ENCODE measurements at places on chromosomes 3 and 15. TPM values are rescaled to one million over a fixed set of nuclear protein-coding genes. Genes with fewer than 3 reads are reported as not detected.

DNA sequence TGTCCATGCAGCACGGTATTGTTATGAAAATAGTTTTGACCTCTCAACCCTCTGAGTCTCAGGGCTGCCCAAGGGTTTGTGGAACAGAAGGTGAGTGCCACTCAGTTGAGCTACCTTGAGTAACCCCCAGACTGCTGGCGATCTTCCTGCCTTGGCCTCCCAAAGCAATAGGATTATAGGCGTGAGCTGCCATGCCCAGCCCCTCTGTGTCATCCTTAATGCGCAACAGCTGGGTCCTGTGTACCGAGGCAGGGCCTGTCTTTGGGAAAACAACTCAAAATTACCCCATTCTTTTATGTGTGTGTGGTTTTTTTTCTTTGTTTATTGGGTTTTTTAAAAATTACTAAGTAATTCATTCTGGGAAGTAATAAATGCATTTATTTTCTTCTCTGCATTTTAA is 78.3 kb upstream of the TPM1 start:
- ATAC-seq: peak; percentile 73

GRCh38 chr3:139846729-139847128 is 88.3 kb upstream of the CLSTN2 start:
- ATAC-seq: no peak

GRCh38 chr15:71115567-71116351 is 488 bp downstream of the THSD4 start:
- ATAC-seq: peak; percentile 88

- ATAC-seq: peak; percentile 95
Observed at GRCh38 chr15:67548862-67549651, 6.6 kb downstream of the MAP2K5 start.

DNA sequence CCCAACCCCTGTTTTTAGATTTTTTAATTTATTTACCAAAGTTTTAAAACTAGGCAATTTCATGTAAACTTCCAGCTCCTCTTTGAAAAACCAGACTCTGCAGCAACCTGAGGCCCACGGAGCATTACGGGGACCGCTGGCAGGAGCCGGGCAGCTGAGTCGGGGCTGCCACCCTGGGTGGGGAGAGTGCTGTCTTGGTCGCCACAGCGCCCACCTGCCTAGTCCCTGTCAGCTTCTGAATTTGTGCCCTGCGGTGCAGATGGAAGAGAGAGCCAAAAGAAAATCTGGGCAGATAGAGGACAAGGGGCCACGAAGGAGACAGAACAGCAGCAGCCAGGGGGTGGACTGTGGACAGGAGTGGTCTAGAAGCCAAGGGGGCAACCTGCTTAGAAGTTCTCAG is 34.6 kb downstream of the PXYLP1 start:
- no peak for ATAC-seq

GRCh38 chr3:49899815-49900214 is 3.9 kb downstream of the MST1R start:
- ATAC-seq: no peak

GRCh38 chr15:65400760-65401610 is 21.8 kb downstream of the IGDCC4 start:
- ATAC-seq: peak; percentile 94

DNA sequence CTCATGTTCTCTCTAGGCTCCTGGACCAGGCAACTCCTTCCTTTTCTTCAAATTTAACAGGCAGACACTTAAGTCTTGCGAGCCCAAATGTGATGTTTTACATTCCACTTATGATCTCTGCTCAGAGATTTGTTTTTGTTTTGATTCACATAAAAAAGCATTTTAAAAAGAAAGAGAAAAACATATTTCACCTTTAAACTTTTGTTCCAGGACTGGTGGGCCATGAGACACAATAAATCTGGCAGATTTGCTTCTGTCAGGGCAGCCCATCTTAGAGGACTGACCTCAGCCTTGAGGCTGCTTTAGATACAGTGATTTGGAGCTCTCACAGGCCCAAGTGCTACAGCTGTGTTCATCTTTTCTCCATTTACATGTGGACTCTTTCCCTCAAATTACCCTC is 52.0 kb downstream of the CMSS1 start:
- ATAC-seq: no peak

DNA sequence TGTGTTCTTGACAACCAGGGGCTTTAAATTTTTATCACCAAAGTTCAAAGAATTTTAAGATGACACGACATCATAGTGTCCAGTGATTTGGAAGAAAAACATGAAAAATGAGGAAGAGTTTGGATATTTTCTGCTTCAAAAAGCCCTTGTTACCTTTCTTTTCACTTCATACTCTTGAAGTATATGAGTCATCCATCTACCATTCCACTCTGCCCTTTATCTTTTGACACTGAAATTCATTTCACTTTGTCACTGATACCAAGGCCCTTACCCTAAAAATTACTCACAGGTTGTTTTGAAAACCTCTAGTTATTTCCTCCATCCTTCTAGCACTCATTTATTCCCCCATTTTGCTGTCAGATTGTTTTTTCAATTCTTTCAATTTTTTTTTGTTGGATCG is 42.7 kb downstream of the OR5H15 start:
- ATAC-seq: no peak

DNA sequence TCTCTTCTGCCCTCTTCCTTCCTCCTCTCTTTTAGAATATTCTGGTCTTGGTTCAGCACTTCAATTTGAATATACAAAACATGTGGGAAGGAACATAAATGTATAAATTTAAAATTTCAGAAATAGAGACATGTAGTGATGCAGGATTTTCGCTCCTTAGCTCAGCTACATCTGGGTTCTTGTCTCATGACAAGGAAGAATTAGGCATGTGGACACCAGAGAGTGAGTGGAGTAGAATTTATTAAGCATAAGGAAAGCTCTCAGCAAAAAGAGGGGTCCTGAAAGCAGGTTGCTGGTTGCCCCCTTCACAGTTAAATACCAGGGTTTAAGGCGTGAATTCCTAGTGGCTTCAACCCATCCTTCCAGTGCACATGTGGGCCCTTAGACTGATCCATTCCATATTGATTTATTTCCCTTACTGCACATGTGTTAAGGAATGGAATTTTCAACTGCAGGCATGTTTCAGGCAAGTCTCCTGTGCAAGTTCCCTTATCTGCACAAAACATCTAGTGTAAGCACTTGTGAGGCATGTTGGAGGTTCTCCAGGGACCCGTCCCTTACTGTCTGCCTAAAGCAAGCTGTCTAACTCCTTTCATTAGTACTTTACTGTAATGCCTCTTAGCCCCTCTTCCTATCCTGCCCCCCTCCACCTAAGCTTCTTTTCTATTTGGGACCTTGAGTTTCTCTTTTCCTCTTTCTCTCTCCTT is 133.2 kb upstream of the STRIT1 start:
- ATAC-seq: no peak

DNA sequence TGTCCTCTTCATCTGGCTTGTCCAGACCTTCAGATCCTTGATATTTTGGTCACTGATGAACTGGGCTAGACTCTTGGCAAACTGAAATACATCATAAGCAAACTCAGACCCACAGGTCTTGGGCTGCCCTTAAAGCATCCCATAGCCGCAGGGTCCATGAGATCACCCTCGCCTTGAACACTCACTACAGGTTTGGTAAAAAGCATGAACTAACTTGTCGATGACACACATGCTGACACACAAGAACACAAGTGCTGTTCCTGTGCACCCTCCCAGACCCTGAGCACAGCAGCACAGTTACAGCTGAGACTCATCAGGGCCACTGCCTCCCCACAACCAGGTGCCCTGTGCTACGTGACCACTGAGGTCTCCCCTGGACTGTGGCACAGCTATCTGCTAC is 21.0 kb downstream of the PFKFB4 start:
- ATAC-seq: no peak

DNA sequence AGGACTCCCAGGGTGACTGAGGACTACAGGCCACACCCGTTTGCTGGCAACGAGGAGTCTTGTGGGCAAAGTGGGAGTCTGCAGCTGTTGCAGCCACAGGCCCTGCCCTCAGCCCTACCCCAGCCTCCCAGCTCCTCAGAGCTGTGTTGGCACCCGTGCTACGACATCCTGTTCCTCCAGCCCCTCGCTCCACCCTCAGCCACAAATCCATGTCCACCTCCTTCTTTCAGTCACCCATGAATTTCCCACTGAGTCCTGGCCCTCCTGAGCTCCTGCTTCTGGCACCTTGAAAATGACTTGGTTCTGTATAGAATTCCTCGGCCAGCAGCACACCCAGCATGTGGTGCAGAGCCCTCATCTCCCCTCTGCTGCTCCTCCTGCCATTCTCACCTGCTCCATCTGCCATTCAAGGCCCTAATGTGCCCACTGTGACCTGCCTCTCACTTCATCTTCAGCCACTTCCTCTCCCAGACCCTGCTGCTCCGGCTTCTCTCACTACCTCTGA is 20.9 kb upstream of the VILL start:
- peak; percentile 36 for ATAC-seq

DNA sequence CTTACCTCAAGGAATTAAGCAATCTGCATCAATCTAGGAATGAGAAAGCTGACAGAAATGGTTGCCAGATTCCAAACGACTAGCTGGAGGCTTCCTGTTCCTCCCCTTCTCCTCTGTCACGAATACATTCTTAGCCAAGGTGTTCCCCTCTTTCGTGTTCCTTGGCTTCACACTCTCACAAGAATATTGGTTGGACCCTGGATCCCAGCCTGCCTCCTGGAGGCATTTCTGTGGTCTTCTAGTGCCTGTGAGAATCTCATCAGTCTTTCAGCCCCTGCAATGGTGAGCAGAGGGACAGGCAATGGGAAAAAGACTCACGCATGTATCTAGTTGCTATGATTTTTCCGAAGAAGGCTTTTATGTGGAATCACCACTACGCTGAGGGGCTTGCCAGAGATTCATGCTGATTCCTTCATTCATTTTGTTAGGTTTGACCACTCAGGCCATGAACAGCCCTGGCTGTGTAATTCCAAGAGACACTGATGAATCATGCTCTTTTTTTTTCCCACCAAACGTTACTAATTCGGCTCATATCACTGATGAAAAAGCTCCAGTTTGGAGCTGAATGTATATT is 1.6 kb upstream of the P3H2 start:
- ATAC-seq: no peak

DNA sequence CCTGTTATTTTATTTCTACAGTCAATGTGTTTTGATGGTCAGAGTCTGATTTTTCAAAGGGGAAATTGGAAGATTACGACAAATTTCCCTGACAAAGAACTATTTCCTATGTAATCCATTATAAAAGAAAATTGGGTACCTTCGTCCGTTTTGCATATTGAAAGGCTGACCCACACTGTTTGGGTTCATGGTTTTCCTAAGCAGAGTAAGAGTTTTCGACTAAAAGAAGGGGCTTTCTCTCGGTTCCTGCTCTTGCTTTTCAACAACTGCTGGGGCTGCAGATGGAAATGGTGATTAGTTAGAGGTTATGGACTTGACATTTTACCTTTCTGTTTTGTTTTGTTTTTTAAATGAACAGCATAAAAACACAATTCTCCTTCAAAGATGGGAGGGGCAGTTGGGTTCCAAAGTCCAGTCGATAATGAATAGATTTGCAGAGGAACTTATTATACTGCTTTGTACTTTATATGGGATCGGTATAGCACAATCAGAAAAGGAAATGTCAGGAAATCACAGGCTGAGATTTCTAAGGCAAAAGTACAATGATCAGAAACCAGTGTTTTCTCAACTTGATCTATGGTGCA is 978 bp downstream of the KCNMB2 start:
- no peak for ATAC-seq

GRCh38 chr3:161423911-161424522 is 52.7 kb upstream of the SPTSSB start:
- no peak for ATAC-seq

GRCh38 chr3:55292360-55292759 is 194.7 kb downstream of the WNT5A start:
- no peak for ATAC-seq

- no peak for ATAC-seq
Observed at GRCh38 chr15:32909431-32909830, 191.6 kb downstream of the GREM1 start.

DNA sequence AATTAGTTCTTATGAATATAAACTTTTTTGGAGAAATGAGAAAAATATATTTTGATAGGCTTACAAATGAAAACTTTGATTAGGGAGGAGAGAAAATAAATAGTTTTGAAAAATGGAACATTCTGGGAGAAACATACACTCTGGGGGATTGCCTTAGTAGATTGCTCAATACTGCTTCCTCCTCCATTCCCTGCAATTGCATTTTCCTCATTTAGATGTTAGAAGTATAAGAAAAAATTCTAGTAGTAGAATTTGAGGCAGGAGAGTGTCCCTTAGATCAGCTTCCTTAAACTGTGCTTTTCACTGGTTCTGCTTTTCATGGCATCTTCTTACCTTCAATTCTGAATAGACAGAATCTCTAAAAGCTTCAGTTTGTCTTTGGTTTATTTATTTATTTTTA is 46.2 kb upstream of the CTDSPL2 start:
- ATAC-seq: no peak

- ATAC-seq: no peak
Observed at GRCh38 chr3:116083683-116084082, 361.6 kb downstream of the LSAMP start.

GRCh38 chr3:86771741-86772512 is 219.0 kb downstream of the VGLL3 start:
- ATAC-seq: no peak

- ATAC-seq: no peak
Observed at GRCh38 chr15:80577552-80578205, 117.4 kb upstream of the ABHD17C start.

DNA sequence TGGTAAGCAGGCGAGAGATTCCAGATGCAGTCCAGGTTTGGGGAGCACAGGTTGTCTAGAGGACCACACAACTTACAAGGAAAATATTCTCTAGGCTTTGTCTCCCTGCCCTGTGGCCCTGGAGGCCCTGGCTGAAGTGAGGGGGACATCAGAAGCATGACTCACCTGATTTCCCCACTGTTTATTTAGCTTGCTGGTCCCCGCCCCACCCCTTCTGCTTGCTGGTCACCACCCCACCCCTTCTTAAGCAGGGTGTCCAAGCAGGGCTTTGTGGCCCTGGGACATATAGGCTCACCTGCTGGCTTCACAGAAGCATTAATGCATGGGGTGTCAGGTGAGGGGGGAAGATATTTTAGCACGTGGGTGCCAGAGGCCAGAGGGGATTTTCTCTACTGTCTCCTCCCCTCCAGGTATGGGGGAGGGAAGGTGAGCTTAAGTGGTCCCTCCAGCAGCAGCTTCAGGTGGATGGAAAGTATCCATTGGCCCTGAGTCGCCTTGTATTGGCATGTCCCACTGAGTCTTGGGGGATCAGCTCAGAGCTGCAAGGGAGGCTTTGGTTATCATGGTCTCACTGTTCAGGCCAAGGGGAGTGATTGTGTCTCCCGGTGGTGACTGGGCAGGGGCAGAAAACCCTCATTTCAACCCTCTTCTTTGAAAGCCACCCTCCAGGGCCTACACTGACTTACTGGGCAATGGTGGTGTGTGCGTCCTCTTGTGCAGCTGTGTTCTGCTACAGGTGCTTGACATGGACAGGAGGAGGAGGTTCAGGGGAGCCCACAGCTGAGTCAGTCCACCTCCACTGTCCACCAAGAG is 49.8 kb downstream of the GASK1A start:
- ATAC-seq: no peak

DPPA2 gene
- 0.27 TPM for total RNA-seq

ZNF502 gene
- 9.1 TPM for total RNA-seq

UROC1 gene
- total RNA-seq: 0.38 TPM

EPB42 gene
- 0.41 TPM for total RNA-seq

EHD4 gene
- total RNA-seq: 3.8 TPM

CHAC1 gene
- 32.8 TPM for total RNA-seq

IL17RE gene
- total RNA-seq: 0.36 TPM

UACA gene
- total RNA-seq: 67.1 TPM

CHRM5 gene
- total RNA-seq: 0.53 TPM

MAP6D1 gene
- 2.3 TPM for total RNA-seq
